ENCODE measurements at places on chromosomes 5 and 9.

DNA sequence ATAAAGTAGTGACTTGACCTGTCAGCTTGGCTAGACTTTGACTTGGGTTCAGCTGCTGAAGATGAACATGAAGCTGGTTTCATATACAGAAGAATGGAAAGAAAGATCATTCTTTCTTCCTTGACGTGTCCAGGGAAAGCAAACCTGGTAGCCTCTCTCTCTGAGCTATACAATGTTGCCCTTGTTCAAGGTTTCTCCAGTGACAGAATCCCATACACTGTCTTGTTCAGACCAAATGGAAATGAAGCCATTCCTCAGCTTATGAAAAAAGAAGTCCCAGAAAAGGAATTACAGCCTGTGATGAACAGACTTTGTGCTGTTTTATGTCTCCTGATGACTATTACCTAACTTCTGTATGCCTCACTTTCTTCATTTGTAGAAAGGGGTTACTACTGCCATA lies 349.8 kb upstream of the KLF4 start:
- DNase-seq: no peak

DNA sequence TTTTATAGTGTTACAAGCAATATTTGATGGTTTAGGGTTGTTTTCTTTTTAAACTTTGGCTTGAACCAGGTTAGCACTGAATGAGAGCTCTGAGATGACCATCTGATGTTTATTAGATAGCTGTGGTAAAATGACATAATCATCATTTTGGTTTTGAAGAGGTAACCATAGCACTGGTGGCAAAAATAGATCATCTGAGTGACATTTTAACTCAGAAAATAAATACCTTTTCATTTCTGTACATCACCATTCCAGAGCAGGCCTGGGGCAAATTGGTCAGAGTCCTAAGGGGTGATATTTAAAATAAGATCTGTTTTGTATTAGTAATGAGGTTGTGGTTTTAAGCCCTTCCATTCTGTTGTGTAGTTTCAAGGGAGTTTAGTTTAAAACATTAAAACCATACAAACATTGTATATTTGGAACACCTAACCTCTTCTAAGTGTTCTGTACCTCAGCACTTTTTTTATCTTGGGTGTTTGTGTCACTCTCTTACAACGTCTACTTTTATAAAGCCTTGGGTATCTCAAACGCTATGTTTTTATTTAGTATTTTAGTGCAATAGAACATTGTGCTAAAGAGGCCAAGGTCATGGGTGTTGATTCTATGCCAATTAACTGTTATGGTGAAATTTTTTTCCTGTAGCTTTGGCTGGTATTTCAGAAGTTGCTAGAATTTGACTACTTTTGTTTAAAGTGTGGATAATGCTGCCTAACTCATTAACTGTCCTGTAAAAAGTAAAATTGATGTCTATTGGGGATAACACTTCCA lies 166.1 kb downstream of the CD180 start:
- DNase-seq: no peak

- DNase-seq: no peak
Observed at GRCh38 chr9:122084026-122084675, 9.0 kb downstream of the TTLL11 start.

DNA sequence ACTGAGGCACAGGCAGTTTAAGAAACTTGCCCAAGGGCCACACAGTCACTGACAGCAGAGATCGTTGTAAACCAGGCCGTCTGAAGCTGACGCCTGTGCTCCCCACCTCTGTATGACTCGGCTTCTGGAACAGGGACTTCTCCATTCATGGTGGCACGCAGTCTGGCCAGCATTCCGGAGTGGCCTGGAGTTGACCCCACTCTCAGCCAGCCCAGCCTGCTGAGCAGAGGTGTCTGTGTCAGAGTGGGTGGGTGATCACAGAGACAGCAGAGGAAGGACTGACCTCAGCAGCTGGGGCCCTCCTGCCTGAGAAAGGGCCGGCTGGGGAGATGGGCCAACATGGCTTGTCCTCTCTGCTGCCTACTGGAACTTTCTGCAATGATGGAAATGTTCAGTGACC lies 12.6 kb downstream of the LRSAM1 start:
- DNase-seq: no peak

DNA sequence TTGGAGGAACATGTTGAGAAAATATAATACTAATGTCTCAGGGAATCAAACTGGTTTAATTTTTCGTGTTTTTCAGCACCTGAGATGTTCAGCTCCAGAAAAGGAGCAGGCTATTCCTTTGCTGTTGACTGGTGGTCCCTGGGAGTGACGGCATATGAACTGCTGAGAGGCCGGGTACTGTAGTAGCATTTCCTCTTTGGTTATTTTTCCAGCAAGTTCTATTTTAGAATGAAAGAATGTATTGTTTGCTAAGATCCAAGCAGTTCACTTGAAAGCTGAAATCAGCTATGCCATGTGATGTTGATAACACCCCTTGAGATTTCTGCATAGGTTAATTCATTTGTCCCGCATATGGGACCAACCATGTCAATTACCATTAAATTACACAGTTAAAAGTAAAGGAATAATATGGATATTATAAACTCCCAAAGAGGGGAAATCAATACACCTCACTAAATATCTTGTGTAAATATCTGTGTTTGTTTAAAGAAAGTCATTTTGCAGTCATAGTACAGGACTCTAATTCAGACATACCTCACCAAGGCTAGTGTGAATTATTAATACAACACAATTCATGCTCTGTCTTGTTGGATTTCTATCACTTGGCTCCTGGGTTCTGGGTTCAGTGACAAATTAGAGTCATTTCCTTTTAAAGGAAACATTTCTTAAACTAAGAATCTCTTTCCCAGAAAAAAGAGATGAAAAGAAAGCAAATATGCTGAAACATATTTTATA lies 126.8 kb downstream of the STK32A start:
- no peak for DNase-seq

DNA sequence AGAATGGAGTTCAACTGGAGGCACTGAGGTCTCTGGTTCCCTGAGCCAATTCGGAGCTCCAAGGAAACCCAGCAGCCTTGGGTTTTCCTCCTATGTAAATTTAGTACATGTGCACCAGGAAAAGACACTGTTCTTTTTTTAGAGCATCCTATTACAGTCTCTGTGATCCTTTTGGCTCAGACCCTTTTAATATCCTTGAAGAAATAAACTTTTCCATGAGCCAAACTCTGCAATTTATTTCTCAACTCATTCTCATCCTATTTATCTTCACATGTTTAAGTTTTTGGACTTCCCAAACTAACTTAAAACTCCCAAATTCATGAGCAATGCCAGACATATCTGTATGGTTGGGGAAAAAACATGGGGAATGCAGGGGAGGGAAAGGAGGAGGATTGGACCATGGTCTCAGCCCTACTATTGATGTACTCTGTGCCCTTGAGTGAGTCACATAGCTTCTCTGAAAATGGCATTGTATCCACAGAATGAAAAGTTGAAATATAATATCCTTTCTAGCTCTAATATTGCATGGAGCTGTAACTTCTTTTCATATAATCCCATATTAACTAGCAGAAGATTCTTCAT lies 76.6 kb downstream of the PAPPA start:
- DNase-seq: no peak

All from stimulated activated CD4-positive, alpha-beta T cell treated with anti-CD3 and anti-CD28 coated beads, Interleukin-15, amount 100 ng/mL, for 48 hours (primary cell).